ENCODE measurements at places on chromosomes 3 and 15.
A peak's percentile ranks its signal among the peaks of the same experiment; 100 is the strongest.

GRCh38 chr15:37394402-37395099 is 294.2 kb upstream of the MEIS2 start:
- DNase-seq: no peak

- no peak for DNase-seq
Measured at GRCh38 chr3:154217671-154218070, 96.5 kb downstream of the ARHGEF26 start.

DNA sequence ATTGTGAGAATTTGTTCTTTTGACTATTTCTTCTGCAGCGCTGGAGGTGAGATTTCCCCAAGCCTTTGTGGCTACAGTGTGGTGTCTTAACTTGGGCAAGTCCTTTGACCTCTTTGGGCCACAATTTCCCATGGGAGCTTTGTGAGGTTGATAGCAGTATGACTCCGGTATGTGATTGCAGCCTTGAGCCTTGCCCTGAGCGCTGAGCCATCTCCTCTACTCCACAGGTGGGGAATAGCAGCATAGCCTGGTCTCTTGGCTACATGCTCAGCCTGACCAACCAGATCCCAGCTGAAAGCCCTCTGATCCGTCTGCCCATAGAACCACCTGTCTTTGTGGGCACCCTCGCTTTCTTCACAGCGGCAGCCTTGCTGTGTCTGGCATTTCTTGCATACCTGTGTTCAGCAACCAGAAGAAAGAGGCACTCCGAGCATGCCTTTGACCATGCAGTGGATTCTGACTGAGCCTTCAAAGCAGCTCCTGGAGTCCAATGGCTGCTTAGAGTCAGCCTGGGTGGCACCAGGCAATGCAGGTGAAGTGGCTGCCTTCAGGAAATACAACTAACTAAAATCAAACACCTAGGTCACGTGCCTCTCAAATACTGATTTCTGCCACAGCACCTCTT is 30.0 kb upstream of the RPL14 start:
- DNase-seq: no peak

DNA sequence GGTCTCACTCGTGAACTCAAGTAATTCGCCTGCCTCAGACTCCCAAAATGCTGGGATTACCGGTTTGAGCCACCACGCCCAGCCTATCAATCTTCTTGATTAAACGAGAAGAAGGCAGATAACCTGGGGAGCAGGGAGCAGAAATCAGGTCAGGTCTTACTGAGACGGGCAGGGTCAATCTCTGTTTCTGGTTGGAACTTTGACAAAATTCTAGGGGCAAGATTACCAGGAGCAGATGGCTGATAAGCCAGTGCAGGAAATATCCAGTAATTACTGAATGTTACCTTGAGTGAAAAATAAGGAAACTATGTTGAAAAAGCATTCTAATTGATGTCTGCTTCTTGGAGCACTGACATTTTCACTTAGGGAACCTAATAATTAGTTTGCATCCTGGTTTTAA is 24.4 kb upstream of the GOLM2 start:
- DNase-seq: no peak

GRCh38 chr3:15261274-15261673 is 55.2 kb downstream of the CAPN7 start:
- DNase-seq: no peak

DNA sequence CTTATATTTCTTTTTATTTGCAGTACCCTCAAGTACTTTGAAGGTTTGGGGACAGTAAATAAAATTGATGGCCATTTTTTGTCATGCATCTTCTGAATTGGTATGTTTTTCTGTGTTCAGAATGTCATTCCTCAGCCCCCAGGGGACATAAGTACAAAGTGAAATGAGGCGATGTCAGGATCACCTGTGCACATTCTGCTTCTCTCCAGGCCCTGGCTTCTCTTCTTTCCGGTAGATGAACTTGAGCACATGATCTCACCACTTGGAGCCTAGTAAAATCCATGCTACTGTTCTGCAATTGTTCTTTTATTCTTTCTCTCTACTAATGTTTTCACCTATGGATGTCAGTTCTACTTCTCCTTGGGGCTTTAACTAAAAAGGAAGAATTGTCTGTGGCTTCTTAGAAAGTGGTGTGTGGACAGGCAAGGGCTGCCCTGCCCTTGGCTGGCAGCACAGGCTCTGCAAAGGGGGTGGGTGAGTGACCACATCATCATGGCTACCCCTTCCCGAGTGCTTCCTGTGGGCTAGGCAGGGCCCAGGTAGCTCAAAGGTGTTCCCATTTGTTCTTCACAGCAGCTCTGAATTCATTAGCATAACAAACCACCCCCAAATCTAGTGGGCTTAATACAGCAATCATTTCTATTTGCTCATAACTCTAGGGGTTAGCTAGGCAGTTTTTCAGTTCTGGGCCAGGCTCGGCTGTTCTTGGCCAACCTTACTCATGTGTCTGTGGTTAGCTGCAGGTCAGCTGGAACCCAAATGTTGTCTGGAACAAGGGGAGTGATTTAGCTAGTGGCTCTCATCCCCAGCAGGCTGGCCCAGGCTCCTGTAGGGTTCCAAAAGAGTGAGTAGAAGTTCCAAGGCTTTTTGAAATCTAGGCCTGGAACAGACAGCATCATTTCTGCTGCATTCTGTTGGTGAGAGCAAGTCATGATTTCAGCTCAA is 154.0 kb upstream of the CTDSPL start:
- peak; percentile 11 for DNase-seq

DNA sequence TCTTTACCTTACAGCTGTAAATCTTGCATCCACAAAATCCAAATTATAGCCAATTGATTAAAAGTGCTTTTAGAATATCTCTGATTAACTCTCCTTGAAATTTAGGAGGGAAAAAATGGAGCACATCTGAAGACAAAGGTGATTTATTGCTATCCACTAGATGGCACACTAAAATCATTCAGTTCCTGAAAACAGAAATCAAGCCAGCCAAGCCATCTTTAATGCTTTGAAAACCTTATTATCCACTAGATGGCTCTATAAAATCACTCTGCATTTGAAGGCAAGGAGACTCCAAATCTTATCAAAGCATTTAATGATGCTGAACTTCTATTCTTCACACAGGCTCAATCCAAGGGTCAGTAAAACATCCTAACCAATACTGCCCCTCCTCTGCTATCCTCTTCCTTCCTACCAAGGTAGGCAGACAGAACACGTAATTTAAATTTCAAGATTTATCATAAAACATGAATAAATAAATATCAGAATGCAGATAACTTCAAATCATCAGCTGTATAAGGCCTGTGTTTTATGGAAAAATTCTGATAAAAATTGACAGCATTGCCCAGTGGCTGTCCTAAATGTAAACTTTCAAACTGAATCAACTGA is 48.4 kb downstream of the GOLIM4 start:
- DNase-seq: peak; percentile 88

- DNase-seq: no peak
Measured at GRCh38 chr3:96931119-96931862, 116.9 kb downstream of the EPHA6 start.

- no peak for DNase-seq
Measured at GRCh38 chr3:99607151-99607550, 31.2 kb upstream of the COL8A1 start.

GRCh38 chr3:55570271-55570711 is 83.2 kb upstream of the WNT5A start:
- no peak for DNase-seq

DNA sequence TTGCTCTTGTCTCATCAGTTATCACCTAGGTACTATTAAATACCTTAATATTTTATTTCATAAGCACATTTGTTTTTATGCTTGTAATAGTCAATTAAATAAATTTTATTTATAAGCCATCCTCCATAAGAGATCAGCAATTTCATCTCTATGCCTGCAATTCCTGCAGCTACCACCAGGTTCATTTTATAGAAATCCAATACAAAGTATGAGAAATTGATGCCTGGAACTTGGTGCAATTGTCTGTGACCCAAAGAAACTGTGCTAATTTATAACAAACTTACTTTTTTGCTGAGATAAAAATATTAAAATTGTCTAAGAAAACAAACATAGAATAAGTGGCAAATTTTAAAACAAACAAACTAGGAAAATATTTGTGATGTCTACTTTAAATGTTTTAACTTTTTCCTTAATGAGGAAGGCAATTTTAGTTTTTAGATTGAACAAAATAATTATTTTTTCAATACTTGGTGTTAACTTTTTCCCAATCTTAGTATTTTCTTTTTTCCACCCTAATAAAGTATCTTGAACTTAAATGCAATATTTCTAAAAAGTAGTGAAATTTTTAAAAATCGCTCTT is 1026.6 kb downstream of the ROBO1 start:
- DNase-seq: peak; percentile 18

DNA sequence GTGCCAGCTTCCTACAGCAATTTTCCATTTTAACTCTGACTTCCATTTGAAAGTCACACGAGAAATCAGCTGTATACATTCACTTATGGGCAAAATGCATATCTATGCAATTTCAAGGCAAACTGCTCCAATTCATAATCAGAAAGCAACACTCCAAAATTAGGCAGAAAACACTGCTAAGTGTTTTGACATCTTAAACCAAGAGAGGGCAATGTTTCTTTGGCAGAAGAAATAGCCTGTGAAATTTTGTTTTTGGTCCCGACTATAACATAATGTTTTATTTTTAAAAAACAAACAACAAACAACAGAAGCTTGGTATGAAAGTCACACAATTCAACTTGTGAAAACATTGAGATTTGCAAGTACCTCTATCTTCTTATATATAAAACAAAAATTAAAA is 42.6 kb downstream of the GOLIM4 start:
- DNase-seq: no peak

GRCh38 chr15:28955993-28956421 is 70.2 kb downstream of the APBA2 start:
- peak; percentile 17 for DNase-seq

DNA sequence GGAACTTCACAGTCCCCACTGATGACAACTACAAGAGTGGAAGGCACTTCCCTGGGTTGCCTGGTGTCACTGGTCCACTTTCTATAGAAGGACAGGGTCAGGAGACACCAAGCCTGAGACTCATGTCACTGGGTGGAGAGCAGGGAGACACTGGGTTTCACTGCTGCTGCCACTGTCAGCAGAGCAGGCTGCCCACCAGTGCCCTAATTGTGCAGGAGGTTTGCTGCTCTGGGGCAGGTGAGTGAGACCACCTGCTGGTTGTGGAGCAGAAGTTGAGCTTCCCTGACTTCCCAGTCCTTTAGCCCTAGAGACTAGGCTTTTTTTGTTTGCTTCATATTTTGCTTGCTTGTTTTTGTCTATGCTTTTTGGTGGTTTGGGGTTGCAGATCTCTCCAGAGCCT is 528.4 kb upstream of the RGMA start:
- no peak for DNase-seq

GRCh38 chr3:1117843-1118473 is 25.1 kb downstream of the CNTN6 start:
- peak; percentile 59 for DNase-seq

DNA sequence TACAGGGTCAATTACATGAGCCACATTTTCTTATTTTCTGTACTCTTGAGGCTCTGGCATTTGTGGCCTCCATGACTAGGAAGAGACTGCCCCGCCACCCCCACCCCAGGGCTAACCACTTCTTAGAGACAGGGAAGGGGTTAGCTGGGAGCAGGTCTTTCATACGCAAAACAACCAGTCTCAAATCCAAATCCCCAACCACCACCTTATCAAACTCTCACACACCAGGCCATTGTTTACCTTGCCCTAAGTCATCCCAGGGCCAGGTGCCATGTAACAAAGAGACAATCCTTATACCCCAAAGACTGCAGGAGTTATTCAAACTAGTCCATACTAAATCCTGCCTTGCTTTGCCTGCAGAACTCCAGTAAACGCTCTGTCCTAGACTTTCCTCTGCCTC is 77.8 kb downstream of the B3GNT5 start:
- no peak for DNase-seq

GRCh38 chr3:183777016-183777618 is 48.3 kb downstream of the MAP6D1 start:
- DNase-seq: no peak

- DNase-seq: no peak
Measured at GRCh38 chr3:13288732-13289718, 131.1 kb downstream of the NUP210 start.

DNA sequence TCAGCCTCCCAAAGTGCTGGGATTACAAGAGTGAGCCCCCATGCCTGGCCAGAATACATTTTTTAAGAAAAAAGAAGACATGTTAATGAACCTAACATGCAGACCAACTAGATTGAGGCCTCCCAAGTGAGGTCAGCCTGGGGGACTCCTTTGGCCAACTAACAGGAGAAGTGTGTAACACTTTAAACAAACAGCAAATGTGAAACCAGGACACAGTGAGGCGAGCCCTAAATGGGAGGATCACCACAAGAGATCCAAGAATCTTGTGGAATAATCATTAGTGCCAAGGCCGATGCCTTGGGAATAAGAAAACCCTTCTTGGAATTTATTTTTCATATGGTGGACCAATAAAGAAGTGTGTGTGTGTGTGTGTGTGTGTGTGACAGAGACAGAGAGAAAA is 73.9 kb downstream of the ATP10A start:
- peak; percentile 76 for DNase-seq

GRCh38 chr15:70378126-70379031 is 280.7 kb upstream of the TLE3 start:
- no peak for DNase-seq

- peak; percentile 34 for DNase-seq
Measured at GRCh38 chr3:43641306-43642114, 19.7 kb upstream of the ANO10 start.

GRCh38 chr15:71810256-71811035 is at the start of gene NR2E3:
TSS of gene NR2E3 (plus strand) at chr15:71810554. CDS start at chr15:71810744, 190 bp downstream.
- DNase-seq: no peak

DNA sequence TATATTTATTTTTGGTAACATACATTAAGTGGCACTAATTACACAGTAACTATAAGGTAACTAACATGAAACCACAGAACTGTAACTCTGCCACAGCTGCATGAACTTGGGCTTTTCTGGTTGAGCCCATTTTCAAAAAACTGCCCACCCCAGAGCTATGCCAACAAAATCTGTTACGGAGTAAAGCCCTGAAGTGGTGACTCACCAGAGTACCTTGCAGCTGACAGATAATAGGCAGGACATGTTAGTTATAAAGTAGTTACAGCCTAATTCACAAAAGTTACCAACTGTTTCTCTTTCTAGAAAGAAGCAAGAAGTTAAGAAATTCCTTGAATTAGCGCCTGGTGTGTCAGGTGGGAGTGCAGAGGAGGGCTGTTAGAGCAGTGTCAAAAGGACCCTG is 1.5 kb upstream of the GPX1 start:
- peak; percentile 57 for DNase-seq

- DNase-seq: no peak
Measured at GRCh38 chr15:91885714-91886270, 32.3 kb downstream of the SLCO3A1 start.

GRCh38 chr3:133377396-133377795 is 22.5 kb upstream of the BFSP2 start:
- DNase-seq: peak; percentile 52

- DNase-seq: peak; percentile 76
Measured at GRCh38 chr3:138687236-138687635, 78.7 kb downstream of the FAIM start.

DNA sequence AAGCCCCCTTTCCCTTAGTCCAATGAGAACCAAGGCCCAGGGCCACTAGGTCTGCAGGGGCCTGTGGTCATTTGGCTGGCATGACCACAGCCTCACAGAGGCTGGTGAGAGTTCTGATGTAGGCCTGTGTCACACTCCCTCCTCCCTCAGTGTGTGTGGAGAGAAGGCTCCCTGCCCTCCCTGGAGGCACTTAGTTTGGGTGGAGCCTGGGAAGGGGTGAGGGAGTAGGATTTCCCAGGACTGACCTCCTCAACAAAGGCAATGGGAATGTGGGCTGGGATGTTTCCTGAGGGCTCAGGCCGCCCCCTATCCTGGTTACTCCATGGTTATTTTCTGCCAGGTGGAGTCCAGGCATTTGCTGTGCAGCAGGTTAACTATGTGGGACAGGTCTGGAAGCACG is 7.6 kb downstream of the TEX264 start:
- DNase-seq: no peak

- no peak for DNase-seq
Measured at GRCh38 chr3:17094551-17094950, 209.8 kb downstream of the PLCL2 start.

GRCh38 chr3:1147819-1148218 is 55.0 kb downstream of the CNTN6 start:
- DNase-seq: no peak

Measured in fibroblast of mammary gland (primary cell).